Stimulated activated naive B cell treated with anti-CD40 and anti-IgM and Interleukin-4, amounts not matched to agents 10 μg/mL and 1 μg/mL and 100 μg/mL, for 72 hours (primary cell): ENCODE measurements at places on chromosomes 5 and 9.

- peak within 1 kb of the TSS; percentile 92 for H3K4me3 ChIP-seq
- H3K27me3 ChIP-seq, result no peaks in the 10 kb centered on the region
- no peaks in the 10 kb centered on the region for H3K36me3 ChIP-seq
- DNase-seq, result no peak
- H3K27ac ChIP-seq, result peak within 1 kb of the TSS; percentile 80
- peaks cover 18% of the 10 kb centered on the region for H3K4me1 ChIP-seq
These were observed at the start of gene TPM2 for GRCh38 chr9:35689542-35690293. Gene TPM2, minus strand, starts transcription at chr9:35689925. Its CDS starts 108 bp downstream, at chr9:35689817.

- no peaks in the 10 kb centered on the region for H3K36me3 ChIP-seq
- no peak overlapping the region for H3K27ac ChIP-seq
- H3K4me3 ChIP-seq, result no peak overlapping the region
- no peaks in the 10 kb centered on the region for H3K4me1 ChIP-seq
- DNase-seq, result no peak
These were observed 344.1 kb downstream of the PLK2 start for GRCh38 chr5:58115811-58116210.

DNA sequence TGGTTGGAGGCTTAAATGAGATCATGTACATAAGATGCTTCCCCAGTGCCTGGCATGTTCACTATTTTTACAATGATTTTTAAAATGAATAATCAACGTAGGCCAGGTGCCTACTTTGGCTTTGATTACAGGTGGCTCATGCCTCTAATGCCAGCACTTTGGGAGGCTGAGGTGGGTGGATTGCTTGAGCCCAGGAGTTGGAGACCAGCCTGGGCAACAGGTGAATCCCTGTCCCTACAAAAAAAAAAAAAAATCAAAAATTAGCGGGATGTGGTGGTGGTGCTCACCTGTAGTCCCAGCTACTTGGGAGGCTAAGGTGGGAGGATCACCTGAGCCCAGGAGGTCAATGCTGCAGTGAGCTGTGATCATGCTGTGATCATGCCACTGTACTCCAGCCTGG is 9.2 kb downstream of the PCDH12 start:
- DNase-seq, result no peak
- H3K4me1 ChIP-seq, result peaks cover 7% of the 10 kb centered on the region
- H3K4me3 ChIP-seq, result no peak overlapping the region
- peaks cover 10% of the 10 kb centered on the region for H3K36me3 ChIP-seq

GRCh38 chr5:80703747-80704146 is 49.0 kb upstream of the DHFR start:
- H3K36me3 ChIP-seq, result peaks cover 28% of the 10 kb centered on the region
- no peak overlapping the region for H3K27ac ChIP-seq
- no peak overlapping the region for H3K4me3 ChIP-seq
- peaks cover 17% of the 10 kb centered on the region for H3K4me1 ChIP-seq
- no peaks in the 10 kb centered on the region for H3K27me3 ChIP-seq

DNA sequence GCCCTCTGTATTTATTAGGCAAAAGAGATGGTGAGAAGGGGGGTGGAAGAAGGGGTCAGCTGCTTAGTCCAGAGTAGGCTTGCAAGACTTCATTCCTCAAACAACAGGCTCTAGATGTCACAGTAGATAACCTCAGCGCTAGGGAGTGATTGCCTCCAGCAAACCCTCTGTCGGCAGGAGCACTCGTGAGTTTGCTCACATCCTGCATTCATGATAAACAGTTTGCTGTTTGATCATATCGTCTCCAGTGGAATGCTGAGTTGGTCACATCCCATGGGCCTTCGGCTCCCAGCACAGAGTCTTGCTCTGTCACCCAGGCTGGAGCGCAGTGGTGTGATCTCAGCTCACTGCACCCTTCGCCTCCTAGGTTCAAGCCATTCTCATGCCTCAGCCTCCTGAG is 3.6 kb downstream of the TTC23L start:
- H3K4me1 ChIP-seq, result peaks cover 9% of the 10 kb centered on the region
- H3K27ac ChIP-seq, result no peak overlapping the region
- DNase-seq, result no peak
- peaks cover 17% of the 10 kb centered on the region for H3K27me3 ChIP-seq
- no peak overlapping the region for H3K4me3 ChIP-seq
- peaks cover 4% of the 10 kb centered on the region for H3K36me3 ChIP-seq

DNA sequence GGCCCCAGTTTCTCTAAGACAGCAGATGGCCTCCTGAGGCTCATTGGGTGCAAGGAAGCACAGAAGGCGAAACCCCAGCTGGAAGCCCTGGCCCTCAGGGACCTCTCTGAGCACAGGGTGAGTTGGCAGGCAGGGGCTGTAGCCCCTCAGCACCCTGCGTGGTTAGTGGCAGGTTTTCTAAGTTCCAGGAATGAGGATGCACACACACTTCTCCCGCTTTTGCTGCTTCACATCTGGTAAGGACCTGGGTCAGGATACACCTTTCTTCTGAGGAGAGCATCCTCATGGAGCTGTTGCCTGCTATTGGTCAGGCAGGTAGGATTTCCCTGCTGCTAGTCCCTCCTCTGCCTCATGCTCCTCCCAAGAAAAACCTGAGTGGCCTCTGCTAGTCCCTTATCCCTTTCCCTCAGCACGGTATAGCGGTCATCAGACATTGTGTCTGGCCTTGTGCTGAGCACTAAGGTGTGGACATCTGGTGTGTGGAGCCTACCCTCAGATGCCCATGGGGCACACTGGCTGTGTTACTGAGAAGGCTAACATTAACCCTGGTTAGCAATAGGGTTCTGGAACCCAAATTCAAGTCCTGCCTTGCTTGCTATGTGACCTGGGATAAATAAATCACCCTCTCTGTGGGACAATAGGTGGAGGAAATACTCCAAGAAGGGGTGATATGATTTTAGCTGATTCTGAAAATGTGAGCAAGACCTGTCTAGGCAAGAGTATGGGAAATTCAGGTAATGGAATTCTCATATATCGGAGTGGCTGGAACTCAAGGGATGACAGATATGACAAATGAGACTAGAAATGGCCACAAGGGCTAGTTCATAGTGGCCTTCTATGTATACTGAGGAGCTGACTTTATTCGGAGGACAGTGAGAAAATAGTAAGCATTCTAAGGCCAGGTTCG is 1.6 kb downstream of the SLC22A4 start:
- peaks cover 21% of the 10 kb centered on the region for H3K4me1 ChIP-seq
- peaks cover 4% of the 10 kb centered on the region for H3K27me3 ChIP-seq
- no peak for DNase-seq
- H3K4me3 ChIP-seq, result peak overlapping the region; percentile 94
- H3K36me3 ChIP-seq, result no peaks in the 10 kb centered on the region

- H3K4me3 ChIP-seq, result no peak overlapping the region
- no peaks in the 10 kb centered on the region for H3K36me3 ChIP-seq
- peaks cover 26% of the 10 kb centered on the region for H3K27me3 ChIP-seq
- no peak for DNase-seq
- H3K4me1 ChIP-seq, result no peaks in the 10 kb centered on the region
- H3K27ac ChIP-seq, result no peak overlapping the region
These were observed 50.5 kb downstream of the PALM2AKAP2 start for GRCh38 chr9:109830545-109830944.

- no peaks in the 10 kb centered on the region for H3K36me3 ChIP-seq
- H3K27me3 ChIP-seq, result peaks cover 12% of the 10 kb centered on the region
- no peak overlapping the region for H3K4me3 ChIP-seq
- H3K27ac ChIP-seq, result no peak overlapping the region
- no peak for DNase-seq
- H3K4me1 ChIP-seq, result no peaks in the 10 kb centered on the region
These were observed 283.9 kb upstream of the RFX3 start for GRCh38 chr9:3809724-3810123.

DNA sequence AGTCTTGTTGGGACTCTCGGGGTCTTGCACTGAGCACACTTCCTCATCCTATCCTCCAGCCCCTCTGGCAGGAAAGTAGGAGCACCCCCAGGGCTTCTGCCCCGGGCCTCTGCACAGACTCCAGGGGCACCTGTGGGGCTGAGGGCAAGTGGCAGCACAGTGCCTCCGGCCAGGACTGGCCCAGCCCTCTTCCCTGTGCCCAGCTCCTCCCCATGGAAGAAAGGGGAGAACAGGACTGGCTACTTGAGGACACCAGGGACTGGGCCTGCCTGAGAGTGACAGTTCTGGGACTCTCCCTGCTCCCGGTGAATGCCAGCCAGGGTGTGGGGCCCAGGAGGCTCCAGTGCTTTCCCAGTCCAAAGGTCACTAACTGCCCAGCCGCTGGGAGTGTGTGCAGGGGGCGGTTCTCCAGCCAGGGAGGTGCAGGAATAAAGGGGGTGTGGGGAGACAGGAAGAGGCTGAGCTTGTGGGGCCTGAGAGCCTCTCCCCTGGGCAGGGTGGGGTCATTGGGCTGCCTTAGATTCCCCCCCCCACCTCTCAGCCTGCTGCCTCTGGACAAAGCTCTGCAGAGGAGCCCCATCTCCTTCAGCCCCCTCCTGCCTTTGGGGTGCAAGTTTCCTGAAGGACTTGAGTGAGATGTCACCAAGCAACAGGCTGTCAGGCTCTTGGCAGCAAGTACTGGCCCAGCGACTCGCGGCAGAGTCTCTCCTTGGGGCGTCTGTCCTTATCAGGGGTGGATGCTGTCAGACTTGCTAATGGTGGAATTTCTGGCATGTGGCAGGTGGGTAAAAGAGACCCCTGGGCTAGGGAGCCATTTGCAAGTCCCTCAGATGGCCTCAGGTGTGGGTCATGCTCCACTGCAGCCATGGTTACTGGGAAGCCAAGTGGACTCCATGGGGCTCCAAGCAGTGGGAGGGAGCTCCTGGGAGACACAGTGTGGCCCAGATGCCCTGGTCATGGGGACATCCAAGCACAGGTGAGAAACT is 19.1 kb upstream of the JADE2 start:
- no peaks in the 10 kb centered on the region for H3K36me3 ChIP-seq
- H3K27ac ChIP-seq, result no peak overlapping the region
- H3K27me3 ChIP-seq, result no peaks in the 10 kb centered on the region

- H3K36me3 ChIP-seq, result peaks cover 7% of the 10 kb centered on the region
- no peaks in the 10 kb centered on the region for H3K27me3 ChIP-seq
- H3K4me1 ChIP-seq, result no peaks in the 10 kb centered on the region
- H3K4me3 ChIP-seq, result no peak overlapping the region
These were observed 97.4 kb upstream of the TRIM32 start for GRCh38 chr9:116589392-116590354.

DNA sequence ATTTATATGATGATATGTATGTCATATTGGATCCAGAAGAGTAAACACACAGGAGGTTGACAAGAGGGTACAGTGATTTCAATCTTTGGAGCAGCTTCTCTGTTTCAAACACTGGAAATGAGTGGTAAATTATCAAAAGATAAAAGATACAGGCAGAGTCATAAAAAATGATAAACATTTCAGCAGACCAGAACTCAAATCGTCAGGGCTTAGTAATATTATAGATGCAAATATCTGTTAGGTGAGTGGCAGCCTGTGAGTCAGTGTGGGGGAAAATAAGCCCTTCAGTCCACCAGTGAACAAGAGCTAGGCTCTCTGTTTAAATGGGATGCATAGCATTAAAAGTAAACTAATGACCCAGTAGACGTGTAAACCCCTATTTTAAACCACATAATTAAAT is 1378.1 kb downstream of the EFNA5 start:
- no peak for DNase-seq
- no peaks in the 10 kb centered on the region for H3K27me3 ChIP-seq
- H3K27ac ChIP-seq, result no peak overlapping the region

- H3K27me3 ChIP-seq, result no peaks in the 10 kb centered on the region
- H3K4me3 ChIP-seq, result peak overlapping the region; percentile 37
- peaks cover 44% of the 10 kb centered on the region for H3K4me1 ChIP-seq
- peak overlapping the region; percentile 96 for H3K27ac ChIP-seq
- H3K36me3 ChIP-seq, result peaks cover 69% of the 10 kb centered on the region
These were observed 22.4 kb upstream of the SLC6A3 start for GRCh38 chr5:1467341-1468246.

DNA sequence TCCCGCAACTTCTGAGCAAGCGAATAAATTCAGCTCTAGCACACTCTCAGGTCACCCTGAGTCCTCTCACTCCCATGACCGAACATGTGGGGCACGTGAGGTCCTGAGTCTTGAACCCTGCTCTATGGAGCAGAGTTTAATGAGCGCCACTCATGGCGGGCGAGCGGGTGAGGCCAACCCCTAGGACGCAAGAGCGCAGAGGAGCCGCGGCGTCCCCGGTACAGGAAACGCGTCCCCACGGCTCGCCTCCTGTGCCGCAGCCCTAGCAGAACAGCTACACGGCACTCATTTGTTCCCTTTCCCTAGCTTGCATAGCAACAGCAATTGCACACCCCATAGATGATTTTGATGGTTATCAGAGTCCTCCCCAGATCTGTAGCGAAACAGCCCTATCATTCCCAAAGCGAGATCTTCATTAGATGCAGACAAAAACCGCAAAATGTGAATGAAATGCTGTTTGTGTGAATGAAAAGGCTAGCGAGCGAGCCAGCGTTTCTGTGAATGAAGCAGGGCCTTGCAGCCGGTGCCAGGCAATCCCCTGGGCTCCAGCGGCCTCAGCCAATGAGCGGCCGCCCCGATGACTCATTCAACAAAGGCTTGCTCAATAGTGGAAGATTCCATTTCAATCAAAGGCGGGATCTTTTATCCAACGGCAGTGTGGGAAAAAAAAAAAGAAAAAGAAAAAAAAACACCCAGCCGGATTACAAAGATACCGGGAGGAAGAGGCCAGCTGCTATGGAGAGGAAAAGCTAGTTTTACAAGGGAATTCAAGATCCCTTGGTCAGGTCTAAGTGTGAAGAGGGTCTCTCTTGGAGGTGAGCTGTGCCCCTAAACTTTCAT is 1.5 kb upstream of the SHC3 start:
- H3K27me3 ChIP-seq, result peaks cover 52% of the 10 kb centered on the region
- H3K36me3 ChIP-seq, result no peaks in the 10 kb centered on the region
- H3K4me3 ChIP-seq, result peak overlapping the region; percentile 62
- DNase-seq, result peak; percentile 36

GRCh38 chr5:51392689-51393199 is 9.5 kb downstream of the ISL1 start:
- no peak for DNase-seq
- no peaks in the 10 kb centered on the region for H3K4me1 ChIP-seq
- H3K27ac ChIP-seq, result no peak overlapping the region
- no peak overlapping the region for H3K4me3 ChIP-seq

DNA sequence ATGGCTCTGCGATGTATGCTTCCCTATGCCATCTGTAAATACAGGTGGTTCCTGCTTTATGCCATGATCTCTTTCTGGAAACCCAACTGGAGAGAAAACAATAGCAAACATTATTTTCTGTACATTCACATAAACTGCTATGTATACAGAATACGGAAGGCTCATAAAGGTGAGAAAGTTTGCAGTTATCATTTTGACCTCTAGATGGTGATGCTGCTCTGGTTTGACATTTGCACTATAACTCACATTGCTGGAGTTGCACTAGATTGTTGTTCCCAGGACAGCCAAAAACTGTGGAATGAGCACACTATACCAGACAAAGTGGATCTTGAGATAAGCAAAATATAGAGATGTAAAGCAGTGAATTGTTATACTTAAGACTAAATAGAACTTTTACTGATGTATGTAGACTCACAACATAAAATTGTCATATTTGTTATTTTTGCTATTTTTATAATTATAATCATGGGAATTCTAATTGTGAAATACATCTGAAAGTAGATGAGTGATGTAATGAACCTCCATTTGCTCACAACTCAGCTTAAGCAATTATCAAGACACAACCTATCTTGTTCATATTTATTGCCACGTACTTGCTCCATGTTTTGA is 246.5 kb downstream of the PTPRD start:
- DNase-seq, result no peak
- no peaks in the 10 kb centered on the region for H3K27me3 ChIP-seq
- H3K27ac ChIP-seq, result no peak overlapping the region
- H3K4me3 ChIP-seq, result no peak overlapping the region

GRCh38 chr9:114116126-114116747 is 17.1 kb upstream of the KIF12 start:
- no peaks in the 10 kb centered on the region for H3K4me1 ChIP-seq
- H3K4me3 ChIP-seq, result no peak overlapping the region
- no peaks in the 10 kb centered on the region for H3K36me3 ChIP-seq
- DNase-seq, result no peak
- no peak overlapping the region for H3K27ac ChIP-seq

GRCh38 chr5:60312098-60312497 is 387.9 kb downstream of the DEPDC1B start:
- H3K36me3 ChIP-seq, result no peaks in the 10 kb centered on the region
- H3K4me3 ChIP-seq, result no peak overlapping the region
- H3K27ac ChIP-seq, result no peak overlapping the region
- no peak for DNase-seq
- no peaks in the 10 kb centered on the region for H3K27me3 ChIP-seq
